ENCODE measurements at places on chromosomes 3 and 15.

GRCh38 chr3:165464736-165465135 is 268.6 kb upstream of the SLITRK3 start:
- no peaks in the 10 kb centered on the region for H3K36me3 ChIP-seq
- no peak overlapping the region for H3K4me3 ChIP-seq
- no peak for DNase-seq
- H3K27me3 ChIP-seq: no peaks in the 10 kb centered on the region

- H3K27ac ChIP-seq: no peak overlapping the region
- H3K36me3 ChIP-seq: no peaks in the 10 kb centered on the region
- peaks cover 19% of the 10 kb centered on the region for H3K4me1 ChIP-seq
- H3K4me3 ChIP-seq: no peak overlapping the region
- no peaks in the 10 kb centered on the region for H3K27me3 ChIP-seq
- no peak for DNase-seq
Measured at GRCh38 chr3:130973406-130973805, 53.2 kb downstream of the ASTE1 start.

GRCh38 chr15:42066764-42067415 is 27.5 kb downstream of the PLA2G4D start:
- H3K27me3 ChIP-seq: no peaks in the 10 kb centered on the region
- no peak overlapping the region for H3K4me3 ChIP-seq

DNA sequence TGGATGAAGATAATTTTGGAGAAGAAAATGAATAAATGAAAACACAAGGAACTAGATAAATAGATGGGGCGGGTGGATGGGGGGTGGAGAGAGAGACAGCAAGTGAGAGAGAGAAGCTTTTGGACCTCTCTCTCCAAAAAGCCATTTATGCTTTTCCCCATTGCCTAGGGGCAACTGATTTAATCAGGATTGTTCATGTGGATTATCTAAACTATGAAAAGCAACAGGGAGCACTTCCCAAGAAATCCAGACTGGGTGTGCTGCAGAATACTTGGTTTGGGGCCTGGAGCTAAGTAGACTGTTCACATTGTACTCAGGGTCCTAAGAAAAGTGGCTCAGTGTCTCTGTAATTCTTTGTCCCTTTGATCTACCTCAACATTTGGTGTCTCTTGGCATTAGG is 367.0 kb downstream of the TIGIT start:
- H3K4me1 ChIP-seq: peaks cover 32% of the 10 kb centered on the region
- H3K4me3 ChIP-seq: no peak overlapping the region
- no peaks in the 10 kb centered on the region for H3K27me3 ChIP-seq
- H3K27ac ChIP-seq: peak overlapping the region; percentile 62
- no peaks in the 10 kb centered on the region for H3K36me3 ChIP-seq
- peak; percentile 41 for DNase-seq

- H3K27ac ChIP-seq: no peak overlapping the region
- no peaks in the 10 kb centered on the region for H3K4me1 ChIP-seq
- H3K36me3 ChIP-seq: peaks cover 4% of the 10 kb centered on the region
Measured at GRCh38 chr3:78717041-78717440, 1050.8 kb downstream of the ROBO1 start.

- no peaks in the 10 kb centered on the region for H3K27me3 ChIP-seq
- no peaks in the 10 kb centered on the region for H3K4me1 ChIP-seq
- no peaks in the 10 kb centered on the region for H3K36me3 ChIP-seq
- H3K4me3 ChIP-seq: no peak overlapping the region
Measured at GRCh38 chr3:104873331-104873730, 493.4 kb upstream of the ALCAM start.

DNA sequence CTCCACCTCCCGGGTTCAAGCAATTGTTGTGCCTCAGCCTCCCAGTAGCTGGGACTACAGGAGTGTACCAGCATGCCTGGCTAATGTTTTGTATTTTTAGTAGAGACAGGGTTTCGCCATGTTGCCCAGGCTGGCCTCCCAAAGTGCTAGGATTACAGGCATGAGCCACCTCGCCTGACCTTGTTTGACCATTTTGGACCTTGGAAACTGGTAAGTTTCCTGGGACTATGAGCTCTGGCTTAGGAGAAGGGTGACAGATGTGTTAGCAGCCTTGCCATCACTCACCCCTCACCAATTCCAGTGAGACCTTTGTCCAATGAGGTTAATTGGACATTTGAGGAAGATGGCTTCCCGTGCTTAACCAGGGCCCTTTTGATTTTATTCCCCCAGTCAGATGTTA is 19.9 kb downstream of the DNASE1L3 start:
- H3K27ac ChIP-seq: no peak overlapping the region
- H3K27me3 ChIP-seq: no peaks in the 10 kb centered on the region
- no peaks in the 10 kb centered on the region for H3K36me3 ChIP-seq
- DNase-seq: no peak
- H3K4me3 ChIP-seq: no peak overlapping the region

GRCh38 chr3:195059471-195060216 is 211.3 kb downstream of the XXYLT1 start:
- H3K27ac ChIP-seq: no peak overlapping the region
- no peak overlapping the region for H3K4me3 ChIP-seq
- no peaks in the 10 kb centered on the region for H3K36me3 ChIP-seq
- no peaks in the 10 kb centered on the region for H3K4me1 ChIP-seq
- no peak for DNase-seq

DNA sequence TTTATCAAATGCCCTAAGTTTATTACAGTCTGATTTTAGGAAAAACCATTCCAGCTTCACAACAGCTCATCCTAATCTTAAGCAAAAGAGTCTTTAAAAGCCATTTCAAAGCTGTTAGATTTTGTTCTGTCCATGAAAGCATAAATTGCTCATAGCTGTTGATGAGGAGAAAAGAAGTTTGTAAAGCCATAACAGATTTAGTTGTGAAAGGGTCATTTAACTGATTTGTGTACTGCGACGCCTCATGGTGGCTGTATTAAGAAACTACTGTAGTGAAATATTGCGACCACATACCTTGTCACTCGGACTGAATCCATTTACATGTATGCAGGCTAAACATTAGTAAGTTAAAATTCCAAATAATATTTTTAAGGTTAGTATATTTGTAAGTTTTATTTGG is 20.9 kb downstream of the BBX start:
- H3K27ac ChIP-seq: no peak overlapping the region
- H3K4me1 ChIP-seq: peaks cover 7% of the 10 kb centered on the region

GRCh38 chr15:61003437-61004218 is 225.5 kb downstream of the RORA start:
- DNase-seq: peak; percentile 73
- H3K4me3 ChIP-seq: no peak overlapping the region
- H3K4me1 ChIP-seq: peaks cover 17% of the 10 kb centered on the region
- H3K27me3 ChIP-seq: no peaks in the 10 kb centered on the region
- H3K27ac ChIP-seq: peak overlapping the region; percentile 91

GRCh38 chr3:1087066-1087560 is 5.7 kb upstream of the CNTN6 start:
- no peak overlapping the region for H3K27ac ChIP-seq
- H3K4me1 ChIP-seq: peaks cover 3% of the 10 kb centered on the region
- H3K4me3 ChIP-seq: no peak overlapping the region
- H3K27me3 ChIP-seq: no peaks in the 10 kb centered on the region
- H3K36me3 ChIP-seq: no peaks in the 10 kb centered on the region

DNA sequence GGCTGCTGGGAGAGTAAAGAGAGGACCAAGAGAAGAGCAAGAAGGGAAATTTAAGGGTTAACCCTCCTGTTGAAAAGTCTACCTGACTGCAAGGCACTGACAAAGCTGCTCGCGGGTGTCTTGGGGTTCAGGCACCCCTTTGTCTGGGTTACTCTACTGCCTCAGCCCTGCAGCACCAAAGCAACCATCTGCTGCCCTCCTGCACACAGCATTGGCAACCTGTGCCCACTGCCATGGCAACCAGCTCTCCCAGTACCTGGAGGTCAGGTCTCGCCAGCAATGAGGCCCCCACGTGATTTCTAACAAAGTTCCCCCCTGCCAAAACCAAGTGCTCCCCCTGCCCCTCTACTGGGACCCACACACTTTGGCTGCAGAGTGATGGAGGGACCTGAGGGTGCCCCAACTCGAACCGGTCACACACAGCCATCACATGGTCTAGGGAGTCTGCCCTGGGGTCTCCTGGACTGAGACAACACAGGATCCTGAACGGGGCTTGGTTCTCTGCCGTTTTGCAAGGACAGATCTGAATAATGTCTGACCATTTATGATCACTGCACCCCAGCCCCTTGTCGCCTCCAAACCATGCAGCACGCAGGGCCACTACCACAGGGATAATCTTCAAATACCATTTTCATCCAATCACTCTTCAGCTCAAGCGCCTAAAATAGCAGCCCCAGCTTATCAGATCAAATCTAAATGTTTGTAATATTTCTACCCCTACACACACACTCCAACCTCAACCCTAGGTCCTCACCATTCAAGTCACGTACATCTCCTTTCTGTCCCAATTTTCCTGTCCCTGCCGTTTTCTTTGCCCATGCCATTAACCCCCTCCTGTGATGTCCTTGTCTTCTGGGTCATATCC is 50.7 kb downstream of the ADCY5 start:
- H3K4me1 ChIP-seq: peaks cover under 1% of the 10 kb centered on the region
- no peaks in the 10 kb centered on the region for H3K27me3 ChIP-seq

- no peak overlapping the region for H3K27ac ChIP-seq
- DNase-seq: no peak
Measured at GRCh38 chr3:109178708-109179107, 42.2 kb downstream of the C3orf85 start.

DNA sequence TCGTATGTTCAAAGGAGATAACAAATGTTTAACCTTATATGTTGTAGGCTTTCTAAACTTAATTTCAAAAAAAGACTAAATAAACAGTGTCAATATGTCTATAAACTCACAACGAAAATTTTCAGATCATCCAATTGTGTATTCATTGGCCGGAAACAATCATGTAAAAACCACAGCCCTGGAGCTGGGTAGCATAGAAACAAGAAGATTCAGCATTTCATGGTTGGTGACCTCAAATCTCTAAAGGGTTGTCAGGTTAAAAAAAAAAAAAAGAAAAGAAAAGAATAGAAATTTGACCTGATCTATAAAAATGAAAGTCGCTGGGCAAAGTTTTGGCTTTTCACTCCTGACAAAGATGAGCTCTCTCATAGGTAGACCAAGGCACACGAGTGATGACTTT is 13.9 kb downstream of the MEX3B start:
- H3K27me3 ChIP-seq: no peaks in the 10 kb centered on the region
- DNase-seq: no peak
- no peaks in the 10 kb centered on the region for H3K36me3 ChIP-seq
- no peak overlapping the region for H3K27ac ChIP-seq
- H3K4me3 ChIP-seq: no peak overlapping the region

DNA sequence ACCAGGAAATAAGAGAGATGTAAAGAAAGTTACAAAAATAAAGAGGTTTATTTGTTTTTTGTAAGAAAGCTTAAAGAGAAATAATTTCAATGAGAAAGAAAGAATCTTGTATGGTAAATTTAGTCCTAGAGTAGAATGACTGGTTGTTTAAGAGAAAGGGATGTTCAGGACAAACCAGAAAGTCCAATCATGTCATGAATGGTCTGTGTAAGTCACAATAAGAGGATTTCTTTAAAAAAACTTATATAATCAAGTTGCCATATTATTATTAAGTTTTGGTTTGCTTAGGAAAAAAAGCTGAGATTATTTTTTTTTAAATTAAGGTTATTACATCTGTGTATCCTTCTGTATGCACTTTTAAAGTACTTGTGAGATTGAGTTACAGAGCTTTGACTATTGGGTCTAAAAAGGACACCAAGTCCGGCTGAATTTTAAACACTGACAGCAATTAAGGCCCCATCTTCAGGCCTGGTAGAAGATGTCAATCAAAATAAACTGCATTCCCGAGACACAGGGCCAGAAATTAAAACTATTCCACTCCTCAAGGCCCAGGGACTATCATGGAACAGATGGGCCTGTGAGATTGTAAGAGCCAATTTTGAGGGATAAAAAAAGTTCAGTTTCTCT is 12.2 kb downstream of the ERICH6 start:
- H3K4me1 ChIP-seq: no peaks in the 10 kb centered on the region
- no peak overlapping the region for H3K4me3 ChIP-seq
- no peaks in the 10 kb centered on the region for H3K27me3 ChIP-seq
- no peak overlapping the region for H3K27ac ChIP-seq
- peak; percentile 15 for DNase-seq

DNA sequence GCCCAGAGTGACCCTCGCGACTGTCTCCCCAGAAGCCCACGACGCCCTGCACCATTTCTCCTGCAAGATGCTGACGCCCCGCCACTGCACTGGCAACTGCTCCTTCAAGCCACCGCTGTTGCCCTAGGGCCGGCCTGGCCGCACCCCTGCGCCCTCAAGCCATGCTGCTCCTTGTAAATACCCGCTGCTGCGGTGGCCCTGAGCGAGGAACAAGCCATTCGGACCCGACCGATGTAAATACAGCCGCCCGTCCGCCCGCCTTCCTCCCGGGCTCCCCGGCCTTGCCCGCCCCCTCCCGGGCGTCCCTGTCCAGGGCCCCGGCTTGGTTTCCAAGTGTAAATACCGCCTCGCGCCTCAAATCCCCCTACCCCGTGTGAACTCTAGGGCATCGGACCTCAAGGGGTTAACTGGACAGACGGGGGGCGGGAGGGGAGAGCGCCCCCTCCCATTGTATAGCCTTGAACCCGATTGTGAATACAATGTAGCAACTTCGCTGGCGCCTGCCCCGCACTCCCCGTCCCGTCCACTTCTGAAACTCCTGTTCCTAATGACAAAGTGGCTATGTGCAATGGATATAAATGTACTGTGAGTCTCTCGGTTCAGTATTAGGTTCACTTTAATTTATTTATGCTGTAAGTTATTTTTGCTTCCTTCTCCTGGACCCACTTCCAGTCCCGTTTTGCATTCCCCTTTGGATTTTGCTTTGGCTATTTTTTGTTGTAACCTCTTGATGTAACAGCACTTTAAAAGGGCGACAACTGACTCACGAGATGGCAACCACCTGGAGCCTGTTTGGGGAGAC is 5.9 kb downstream of the RNU6-1 start:
- H3K27ac ChIP-seq: no peak overlapping the region
- DNase-seq: peak; percentile 90
- peak overlapping the region; percentile 56 for H3K4me3 ChIP-seq
- peaks cover 99% of the 10 kb centered on the region for H3K27me3 ChIP-seq
- peaks cover 51% of the 10 kb centered on the region for H3K4me1 ChIP-seq
- H3K36me3 ChIP-seq: no peaks in the 10 kb centered on the region

GRCh38 chr15:33201491-33202231 is 7.1 kb upstream of the FMN1 start:
- no peaks in the 10 kb centered on the region for H3K36me3 ChIP-seq
- DNase-seq: peak; percentile 87
- no peaks in the 10 kb centered on the region for H3K27me3 ChIP-seq
- peaks cover 36% of the 10 kb centered on the region for H3K4me1 ChIP-seq

GRCh38 chr15:61038910-61039309 is 190.2 kb downstream of the RORA start:
- H3K36me3 ChIP-seq: no peaks in the 10 kb centered on the region
- no peak overlapping the region for H3K27ac ChIP-seq
- DNase-seq: no peak
- no peaks in the 10 kb centered on the region for H3K27me3 ChIP-seq
- H3K4me3 ChIP-seq: no peak overlapping the region

GRCh38 chr3:70703305-70704102 is 391.1 kb upstream of the MDFIC2 start:
- DNase-seq: no peak
- no peak overlapping the region for H3K4me3 ChIP-seq
- peaks cover 7% of the 10 kb centered on the region for H3K4me1 ChIP-seq
- no peak overlapping the region for H3K27ac ChIP-seq
- no peaks in the 10 kb centered on the region for H3K27me3 ChIP-seq

All from neural progenitor cell (in vitro differentiated cells).